ENCODE measurements at places on chromosomes 1 and 21.

- no peak for DNase-seq
Observed at GRCh38 chr1:36667256-36667655, 184.5 kb upstream of the CSF3R start.

GRCh38 chr21:36170823-36171222 lies 14.2 kb downstream of the DOP1B start:
- DNase-seq: no peak

DNA sequence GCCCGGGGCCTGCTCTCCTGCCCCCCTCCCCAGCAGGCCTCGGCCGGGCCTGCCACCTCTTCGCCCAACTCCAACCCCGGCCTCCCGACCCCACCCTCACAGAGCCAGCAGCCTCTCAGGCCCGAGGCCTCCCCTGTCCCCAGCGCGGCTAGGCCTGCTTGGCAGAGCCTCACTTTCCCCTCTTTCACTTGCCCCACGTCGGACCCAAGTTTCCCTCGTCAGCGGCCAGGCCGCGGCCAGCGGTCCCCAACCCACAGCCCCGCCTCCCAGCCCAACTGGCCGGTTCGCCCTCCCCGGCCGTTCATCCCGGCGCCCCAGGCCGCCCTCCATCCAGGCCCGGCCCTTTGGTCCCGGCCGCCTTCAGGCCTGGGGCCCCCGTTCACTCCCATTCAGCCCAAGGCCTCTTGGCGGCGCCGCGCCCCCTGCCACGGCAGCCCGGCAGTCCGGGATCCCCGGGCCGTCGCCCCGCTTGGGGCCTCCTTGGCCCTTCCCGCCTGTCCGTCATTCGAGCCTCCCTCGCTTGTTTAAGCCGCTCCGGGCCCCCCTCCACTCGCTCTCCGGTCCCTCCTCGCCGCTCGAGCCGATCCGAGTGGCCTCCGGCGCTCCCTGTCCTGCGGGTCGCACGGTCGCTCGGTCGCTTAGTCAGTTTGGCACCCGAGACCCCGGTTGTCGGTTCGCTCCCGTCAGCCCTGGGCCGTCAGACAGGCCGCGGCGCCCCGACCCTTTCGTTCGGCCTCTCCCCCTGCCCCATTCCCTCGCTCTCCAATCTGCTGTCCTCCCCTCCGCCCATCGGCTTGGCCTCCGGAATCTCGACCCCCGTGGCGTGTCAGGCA lies 1.4 kb downstream of the LRRC41 start:
- DNase-seq: peak; percentile 82

DNA sequence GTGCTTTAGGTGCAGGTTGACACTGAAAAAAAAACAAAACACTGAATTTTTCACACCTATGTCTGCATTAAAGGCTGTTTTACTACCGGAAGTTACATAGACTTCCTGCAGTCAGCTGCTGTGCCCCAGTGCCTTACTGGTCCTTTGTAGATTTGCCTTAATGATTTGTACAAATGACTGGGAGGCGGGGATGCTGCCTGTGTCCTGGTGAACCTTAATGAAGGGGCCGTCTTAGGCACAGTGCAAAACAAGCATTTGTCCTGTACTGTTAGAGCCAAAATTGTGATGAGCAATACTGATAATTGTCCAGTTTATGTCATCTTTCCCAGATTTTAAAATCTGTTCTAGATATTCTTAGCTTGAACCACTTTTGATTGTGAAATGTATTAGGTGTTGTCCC lies 90.9 kb upstream of the PGD start:
- no peak for DNase-seq

DNA sequence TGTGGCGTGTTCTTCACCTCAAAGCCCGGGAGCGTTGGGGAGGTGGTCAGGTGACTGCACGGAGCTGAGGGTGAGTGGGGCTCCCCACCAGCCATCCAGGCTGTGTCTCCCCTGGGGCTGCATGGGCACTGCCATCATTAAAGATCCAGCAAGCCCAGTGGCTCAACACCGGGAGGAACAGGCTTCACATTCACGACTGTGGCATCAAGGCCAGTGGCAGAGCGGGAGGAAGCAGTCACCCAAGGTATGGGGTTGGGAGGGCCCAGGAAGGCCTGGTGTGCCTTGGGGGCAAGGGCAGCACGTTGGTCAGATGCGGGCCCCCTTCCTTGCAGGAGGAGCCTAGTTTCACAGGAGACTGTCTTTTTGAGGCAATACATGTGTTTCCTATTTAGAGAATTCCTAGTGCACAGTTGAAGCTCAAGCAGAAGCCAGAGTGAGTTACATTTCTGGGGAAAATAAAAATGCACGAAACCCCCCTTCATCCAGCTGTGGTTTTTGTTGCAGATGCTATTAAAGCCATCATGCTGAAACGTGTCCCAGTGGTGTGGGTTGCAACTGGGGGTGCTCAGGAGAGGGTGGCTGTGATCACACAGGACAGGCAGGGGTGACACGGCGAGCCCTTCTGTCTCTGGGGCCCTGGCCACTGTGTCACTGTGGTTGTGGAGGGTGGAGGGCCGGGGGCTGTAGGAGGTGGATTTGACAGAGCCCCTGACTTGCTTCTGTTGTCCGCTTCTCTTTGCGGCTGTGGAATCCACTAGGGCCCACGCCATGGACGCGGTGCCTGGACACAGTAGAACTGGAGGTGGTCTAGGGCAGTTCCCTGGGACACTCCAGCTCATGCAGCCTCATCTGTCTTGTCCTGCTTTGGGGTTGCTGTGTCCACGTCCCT lies 34.1 kb downstream of the SNAP47 start:
- DNase-seq: no peak

DNA sequence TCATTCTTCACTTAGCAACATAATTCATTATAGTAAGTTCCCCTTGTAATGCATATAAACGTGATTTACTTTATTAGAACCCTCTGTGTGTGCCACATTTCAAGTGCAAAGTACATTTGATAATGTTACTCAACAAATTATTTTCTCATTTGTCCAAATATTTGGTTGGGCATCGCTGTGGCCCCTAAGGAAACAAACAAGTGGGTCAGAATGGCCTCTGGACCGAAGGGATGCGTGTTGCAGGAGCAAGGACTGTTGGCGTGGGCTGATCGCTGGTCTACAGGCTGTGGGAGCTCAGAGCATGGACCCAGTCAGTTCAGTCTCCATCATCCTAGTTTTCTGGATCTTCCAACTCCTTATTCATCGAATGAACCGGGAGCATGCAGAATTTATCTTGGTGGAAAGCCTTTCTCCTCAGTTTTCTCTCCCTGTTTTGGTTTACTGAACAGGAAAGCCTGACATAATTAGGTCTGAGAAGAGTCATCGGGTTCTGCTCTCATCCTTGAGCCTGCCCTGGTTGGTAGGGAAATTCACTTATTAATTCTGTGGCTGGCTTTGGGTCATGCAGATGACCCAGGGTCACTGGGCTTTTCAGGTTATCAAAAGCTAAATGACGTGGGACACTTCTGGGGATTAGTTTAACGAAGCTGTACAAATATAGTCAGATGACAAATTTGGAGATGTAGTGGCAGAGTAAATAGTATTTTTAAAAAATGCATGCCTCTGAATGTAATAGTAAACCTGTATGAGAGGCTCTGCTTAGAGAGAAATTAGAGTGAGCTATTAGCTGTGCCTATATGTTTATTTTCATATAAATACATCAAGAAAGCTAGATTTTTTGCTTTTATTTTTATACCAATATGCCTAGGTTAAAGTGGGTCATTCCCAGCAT lies 200.2 kb downstream of the SDCCAG8 start:
- DNase-seq: no peak

DNA sequence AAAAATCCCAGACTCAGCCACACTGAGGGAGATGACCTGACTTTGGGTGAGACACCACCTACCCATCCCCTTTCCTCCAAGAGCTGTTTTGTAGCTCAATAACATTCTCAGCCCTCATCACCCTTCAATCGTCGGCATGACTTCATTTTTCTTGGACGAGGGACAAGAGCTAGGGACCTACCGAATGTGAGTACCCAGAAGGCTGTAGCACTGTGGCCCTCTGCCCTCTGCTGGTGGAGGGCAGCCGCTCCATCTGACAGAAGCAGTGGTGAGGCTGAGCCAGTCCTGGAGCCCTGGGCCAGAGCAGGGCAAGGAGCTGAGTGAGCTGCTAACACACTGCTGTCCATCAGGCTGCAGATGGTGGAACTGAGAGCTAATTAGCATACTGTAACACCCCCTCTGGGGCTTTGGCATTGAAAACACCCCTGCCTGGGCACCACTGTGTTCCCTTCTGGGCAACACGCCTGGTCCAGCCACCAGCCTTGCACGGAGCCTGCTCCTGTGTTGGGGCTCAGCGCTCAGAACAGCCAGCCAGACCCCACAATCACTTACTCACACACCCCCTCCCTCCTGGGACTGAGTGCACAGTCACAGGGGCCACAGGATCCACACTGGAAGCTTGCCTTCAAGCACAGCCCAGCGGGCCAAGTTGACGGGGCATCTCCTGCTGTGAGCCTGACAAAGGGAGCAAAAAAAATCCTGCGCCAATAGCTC lies 18.3 kb upstream of the ALPL start:
- no peak for DNase-seq

DNA sequence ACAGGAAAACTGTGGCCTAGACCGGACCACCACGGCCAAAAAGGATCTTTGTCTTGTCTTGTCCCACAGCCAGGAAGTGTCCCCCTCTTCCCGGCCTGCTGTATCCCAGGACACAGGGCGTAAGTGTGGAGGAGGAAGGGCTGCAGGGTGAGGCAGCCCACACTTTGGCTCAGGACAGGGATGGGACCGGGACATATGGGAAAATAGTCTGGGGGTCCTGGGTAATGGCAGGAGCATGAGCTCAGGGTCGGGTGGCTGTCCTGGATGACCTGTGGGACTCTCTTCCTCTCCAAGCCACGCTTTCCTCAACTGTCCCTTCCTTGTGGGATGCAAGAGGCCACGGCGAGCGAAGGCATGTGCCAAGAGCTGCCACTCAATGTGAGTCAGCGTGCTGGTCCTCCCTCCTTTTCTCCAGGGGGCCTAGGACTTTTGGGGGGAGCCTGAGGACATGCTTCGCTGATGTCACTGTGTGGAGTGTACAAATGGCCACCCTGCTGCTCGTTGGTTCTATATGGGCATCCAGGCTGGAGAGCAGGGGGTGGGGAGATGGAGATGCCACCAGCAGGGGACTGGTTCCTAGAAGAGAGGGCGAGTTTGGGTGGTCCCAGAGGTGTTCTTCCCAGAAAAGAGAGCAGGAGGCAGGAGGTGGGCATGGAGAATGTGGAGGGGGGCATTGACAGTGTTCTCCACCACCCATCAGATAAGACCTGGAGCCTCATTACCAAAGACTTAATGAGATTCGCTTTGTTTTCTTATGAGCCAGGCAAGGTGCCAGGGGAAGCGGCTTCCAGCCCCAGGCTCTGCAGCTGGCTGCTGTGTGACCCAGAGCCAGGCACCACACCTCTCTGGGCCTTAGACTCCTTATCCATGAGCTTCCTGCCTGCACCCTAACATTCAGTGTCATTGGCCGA lies 11.5 kb upstream of the PADI1 start:
- DNase-seq: no peak

DNA sequence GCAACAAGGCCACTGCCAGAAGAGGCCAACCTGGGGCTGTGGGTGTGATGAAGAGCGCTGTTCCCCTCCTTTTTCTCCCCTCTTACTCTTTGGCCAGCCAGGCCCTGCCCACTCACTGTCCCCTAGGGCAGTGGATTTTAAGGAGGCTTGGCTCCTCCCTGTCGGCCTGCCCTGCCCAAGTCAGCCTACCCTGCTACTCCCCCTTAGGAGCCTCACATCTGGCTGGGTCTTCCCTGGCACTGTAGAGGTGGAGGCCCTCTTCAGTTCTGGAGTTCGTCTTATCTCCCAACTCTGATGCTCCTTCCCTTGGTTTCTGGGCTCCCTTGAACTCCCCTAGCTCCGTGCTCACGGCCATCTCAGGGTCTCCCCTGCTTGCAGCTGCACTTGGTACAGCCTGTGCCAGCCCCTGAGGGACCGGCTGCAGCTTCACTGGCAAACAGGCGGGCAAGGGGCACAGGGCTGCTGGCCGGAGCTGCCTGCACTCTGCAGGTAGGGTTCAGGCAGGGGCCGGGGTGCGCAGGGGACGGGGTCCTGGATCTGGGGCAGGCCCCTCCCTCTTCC lies 4.0 kb downstream of the AMPD2 start:
- DNase-seq: no peak

DNA sequence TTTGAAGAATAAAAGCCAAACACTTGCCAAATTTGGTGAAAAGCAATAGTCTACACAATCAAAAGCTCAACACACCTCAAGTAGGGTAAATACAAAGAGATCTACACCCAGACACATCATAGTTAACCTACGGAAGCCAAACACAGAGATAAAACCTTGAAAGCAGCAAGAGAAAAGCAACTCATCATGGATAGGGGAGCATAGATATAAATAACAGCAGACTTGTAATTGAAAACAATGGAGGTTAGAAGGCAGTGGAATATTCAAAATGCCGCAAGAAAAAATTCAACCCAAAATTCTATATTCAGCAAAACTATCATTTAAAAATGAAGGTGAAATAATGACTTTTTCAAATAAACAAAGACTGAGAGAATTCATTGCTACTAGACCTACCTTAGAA lies 105.1 kb downstream of the ITSN1 start:
- DNase-seq: no peak

GRCh38 chr1:155982106-155982505 lies 3.8 kb upstream of the ARHGEF2 start:
- DNase-seq: no peak

DNA sequence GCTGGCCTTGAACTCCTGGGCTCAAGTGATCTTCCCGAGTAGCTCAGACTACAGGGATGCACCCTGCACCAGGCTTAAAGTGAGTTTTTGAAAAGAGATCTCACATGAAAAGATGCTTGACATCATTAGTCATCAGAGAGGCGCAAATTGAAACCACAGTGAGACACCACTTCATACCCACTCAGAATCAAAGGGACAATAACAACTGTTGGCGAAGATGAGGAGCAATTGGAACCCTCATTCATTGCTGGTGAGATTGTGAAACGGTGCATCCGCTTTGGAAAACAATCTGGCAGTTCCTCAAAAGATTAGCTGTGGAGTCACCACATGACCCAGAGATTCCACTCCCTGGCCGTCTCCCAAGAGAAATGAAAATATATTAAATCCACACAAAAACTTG lies 122.3 kb downstream of the PGBD5 start:
- no peak for DNase-seq

DNA sequence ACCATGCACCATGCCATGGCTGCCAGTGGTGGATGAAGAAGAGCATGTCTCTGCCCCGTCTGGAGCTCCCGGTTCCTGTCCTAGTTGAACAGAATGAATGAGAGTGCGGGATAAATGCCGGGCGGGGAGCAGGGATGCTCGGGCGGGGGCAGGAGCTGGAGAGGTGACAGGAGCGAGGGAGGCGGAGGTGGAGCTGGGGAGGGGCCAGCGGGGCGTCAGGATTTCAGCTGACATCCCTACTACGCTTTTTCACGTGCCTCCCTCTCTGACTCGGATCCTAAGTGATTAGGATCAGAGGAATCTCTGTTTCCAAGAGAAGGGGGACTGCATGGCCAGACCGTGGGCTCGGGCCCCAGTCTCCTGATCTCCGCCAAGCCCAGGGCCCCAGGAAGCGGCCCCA lies 47.3 kb downstream of the TP73 start:
- DNase-seq: no peak

DNA sequence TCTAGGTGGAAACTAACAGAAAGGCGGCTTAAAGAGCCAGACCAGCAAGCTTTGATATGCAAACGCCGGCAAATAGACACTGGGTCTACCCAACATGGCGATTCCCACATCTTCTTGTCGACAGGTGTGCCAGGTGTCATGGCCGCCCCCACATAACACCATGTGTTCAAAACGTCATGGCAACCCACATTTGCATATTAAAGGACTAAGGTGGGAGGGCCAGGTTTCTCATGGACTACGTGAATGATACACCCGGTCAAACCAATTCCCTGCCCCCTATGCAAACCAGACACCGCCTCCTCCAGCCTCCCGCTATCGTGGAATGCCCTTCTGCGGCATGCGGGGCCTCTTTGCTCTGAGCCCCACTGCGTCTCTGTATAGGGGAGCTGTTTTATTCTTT lies 41.3 kb downstream of the ICOSLG start:
- peak; percentile 43 for DNase-seq

- no peak for DNase-seq
Observed at GRCh38 chr1:232751393-232752140, 53.6 kb upstream of the MAP10 start.

Measured in activated CD8-positive, alpha-beta memory T cell treated with anti-CD3 and anti-CD28 coated beads for 24 hours (primary cell).